ENCODE measurements at places on chromosomes 16 and 17. TPM values are rescaled to one million over a fixed set of nuclear protein-coding genes. Genes with fewer than 3 reads are reported as not detected.

P2RX5 gene
- total RNA-seq: 1.5 TPM

HAP1 gene
- not detected for total RNA-seq

E2F4 gene
- total RNA-seq: 294 TPM

DNA sequence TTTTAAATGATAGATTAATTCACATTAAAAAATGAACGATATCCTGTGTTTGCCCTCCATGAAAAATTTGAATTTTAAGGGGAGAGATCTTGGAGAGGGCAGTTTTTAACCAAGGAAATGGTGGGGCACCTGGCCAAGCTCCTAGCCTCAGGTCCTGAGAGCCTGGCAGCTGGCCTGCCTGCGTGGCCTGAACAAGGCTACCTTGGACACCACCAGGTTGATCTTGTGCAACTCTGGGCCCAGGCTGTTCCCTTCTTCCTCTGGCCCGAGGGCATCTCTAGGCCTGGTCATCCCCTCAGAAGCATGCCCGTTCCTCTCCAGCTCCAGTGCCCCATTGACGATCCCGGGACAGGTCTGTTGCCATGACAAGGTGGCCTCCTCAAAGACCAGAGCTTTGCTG, 33.4 kb upstream of the LONP2 start:
- no peaks in the 10 kb centered on the region for H3K27me3 ChIP-seq
- no peak overlapping the region for H3K4me3 ChIP-seq
- DNase-seq: no peak
- no peak overlapping the region for H3K27ac ChIP-seq

GRCh38 chr17:66959641-66960375, 4.7 kb upstream of the CACNG4 start:
- no peak overlapping the region for H3K27ac ChIP-seq
- H3K4me3 ChIP-seq: no peak overlapping the region
- no peaks in the 10 kb centered on the region for H3K36me3 ChIP-seq

DNA sequence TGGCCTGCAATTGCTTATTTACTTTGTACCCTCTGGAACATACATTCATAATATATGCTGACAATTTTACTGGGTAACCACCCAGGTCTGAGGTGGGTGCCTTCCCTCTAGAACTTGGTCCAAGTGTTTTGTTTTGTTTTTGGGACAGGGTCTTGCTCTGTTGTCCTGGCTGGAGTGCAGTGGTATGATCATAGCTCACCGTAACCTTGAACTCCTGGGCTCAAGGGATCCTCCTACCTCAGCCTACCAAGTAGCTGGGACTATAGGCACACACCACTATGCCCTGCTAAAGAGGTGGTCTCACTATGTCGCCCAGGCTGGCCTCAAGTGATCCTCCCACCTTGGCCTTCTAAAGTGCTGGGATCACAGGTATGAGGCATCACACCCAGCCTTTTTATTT, 11.2 kb upstream of the CTCF start:
- no peaks in the 10 kb centered on the region for H3K27me3 ChIP-seq
- no peak overlapping the region for H3K4me3 ChIP-seq
- no peaks in the 10 kb centered on the region for H3K36me3 ChIP-seq
- no peak for DNase-seq

- no peak overlapping the region for H3K27ac ChIP-seq
- no peaks in the 10 kb centered on the region for H3K27me3 ChIP-seq
- no peaks in the 10 kb centered on the region for H3K4me1 ChIP-seq
- H3K4me3 ChIP-seq: no peak overlapping the region
- no peaks in the 10 kb centered on the region for H3K36me3 ChIP-seq
These were observed 90.3 kb downstream of the KATNIP start for GRCh38 chr16:27640277-27640600.

- H3K4me3 ChIP-seq: peak overlapping the region; percentile 20
- H3K36me3 ChIP-seq: no peaks in the 10 kb centered on the region
- no peaks in the 10 kb centered on the region for H3K4me1 ChIP-seq
- DNase-seq: no peak
- H3K27ac ChIP-seq: no peak overlapping the region
These were observed 1504.5 kb downstream of the CDH11 start for GRCh38 chr16:63617047-63617989.

- H3K4me1 ChIP-seq: no peaks in the 10 kb centered on the region
- H3K4me3 ChIP-seq: no peak overlapping the region
- no peaks in the 10 kb centered on the region for H3K27me3 ChIP-seq
- no peaks in the 10 kb centered on the region for H3K36me3 ChIP-seq
- H3K27ac ChIP-seq: no peak overlapping the region
These were observed 5.7 kb upstream of the CHST4 start for GRCh38 chr16:71520550-71520949.

DNA sequence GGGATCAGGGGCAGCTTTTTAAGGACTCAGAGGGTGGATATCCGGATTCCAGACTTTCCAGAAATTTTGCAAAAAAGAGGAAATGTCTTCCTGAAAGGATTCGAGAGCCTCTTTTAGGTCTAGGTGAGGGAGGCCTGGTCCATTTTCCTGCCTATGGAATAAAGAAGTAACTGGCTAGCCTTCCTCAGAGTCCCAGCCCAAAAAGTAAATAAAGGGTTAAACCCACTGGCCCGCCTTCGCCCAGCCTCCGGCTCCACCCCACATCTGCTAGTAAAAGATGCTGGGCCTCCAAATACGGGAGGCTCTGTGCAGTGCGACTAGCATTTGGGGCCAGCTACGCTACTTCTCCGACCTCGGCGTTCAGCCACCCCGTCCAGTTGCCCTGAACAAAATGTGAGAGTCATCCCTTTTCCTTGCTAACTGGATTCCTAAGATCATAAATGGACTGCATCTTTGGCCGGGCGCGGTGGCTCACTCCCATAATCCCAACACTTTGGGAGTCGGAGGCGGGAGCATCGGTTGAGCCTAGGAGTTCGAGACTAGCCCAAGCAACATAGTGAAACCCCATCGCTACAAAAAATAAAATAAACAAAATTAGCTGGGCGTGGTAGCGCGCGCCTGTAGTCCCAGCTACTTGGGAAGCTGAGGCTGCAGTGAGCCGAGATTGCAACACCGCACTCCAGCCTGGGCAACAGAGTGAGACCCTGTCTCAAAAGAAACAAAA, 824 bp upstream of the MPP2 start:
- peaks cover 12% of the 10 kb centered on the region for H3K4me1 ChIP-seq
- H3K36me3 ChIP-seq: no peaks in the 10 kb centered on the region
- no peaks in the 10 kb centered on the region for H3K27me3 ChIP-seq
- peak; percentile 82 for DNase-seq

DNA sequence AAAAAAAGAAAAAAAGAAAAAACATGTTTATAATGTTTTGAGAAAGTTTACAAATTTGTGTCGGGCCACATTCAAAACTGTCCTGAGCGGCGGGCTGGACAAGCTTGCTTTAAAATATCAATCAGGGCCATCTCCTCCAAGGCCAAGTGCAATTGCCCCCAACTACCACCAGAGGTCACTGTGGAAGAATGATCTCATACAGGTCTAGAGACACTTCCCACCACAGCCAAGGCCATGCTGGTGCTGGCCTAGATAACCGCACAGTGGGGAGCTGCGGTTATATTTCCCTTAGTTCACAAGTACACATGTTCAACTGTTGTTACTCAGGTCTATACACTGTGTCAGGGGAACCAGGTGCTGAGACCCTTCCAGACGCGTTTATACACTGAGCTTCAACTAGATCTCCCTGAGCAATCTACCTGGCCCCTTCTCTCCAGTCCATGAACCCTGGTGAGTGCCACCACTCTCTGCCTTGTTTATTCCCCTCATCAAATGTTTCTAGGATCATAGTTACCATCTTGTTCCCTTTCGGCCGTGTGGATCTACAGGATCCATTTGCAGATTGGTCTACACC, 83.8 kb upstream of the CCL2 start:
- H3K27ac ChIP-seq: no peak overlapping the region
- H3K36me3 ChIP-seq: no peaks in the 10 kb centered on the region
- no peak overlapping the region for H3K4me3 ChIP-seq
- H3K27me3 ChIP-seq: no peaks in the 10 kb centered on the region
- peak; percentile 32 for DNase-seq

DNA sequence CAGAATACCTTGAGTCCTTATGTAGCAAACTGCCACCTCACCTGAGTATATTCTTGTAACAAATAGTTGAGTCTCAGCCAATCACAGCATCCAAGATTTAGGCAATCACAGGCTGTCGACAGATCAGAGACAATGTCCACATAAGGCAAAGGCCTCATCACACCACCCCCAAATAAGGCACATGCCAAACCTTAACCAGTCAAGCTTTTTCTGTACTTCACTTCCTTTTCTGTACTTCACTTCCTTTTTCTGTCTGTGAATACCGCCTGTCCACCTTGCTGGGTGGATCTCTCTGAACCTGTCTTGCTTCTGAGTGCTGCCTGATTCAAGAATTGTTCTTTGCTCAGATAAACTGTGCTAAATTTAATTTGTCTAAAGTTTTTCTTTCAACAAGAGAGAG, 210.4 kb upstream of the N4BP1 start:
- H3K27ac ChIP-seq: no peak overlapping the region
- H3K27me3 ChIP-seq: no peaks in the 10 kb centered on the region
- no peak for DNase-seq
- no peaks in the 10 kb centered on the region for H3K36me3 ChIP-seq
- no peak overlapping the region for H3K4me3 ChIP-seq

GRCh38 chr17:31721291-31722025, 137.6 kb downstream of the COPRS start:
- H3K27ac ChIP-seq: no peak overlapping the region
- H3K4me1 ChIP-seq: no peaks in the 10 kb centered on the region
- no peak for DNase-seq
- no peaks in the 10 kb centered on the region for H3K36me3 ChIP-seq
- H3K27me3 ChIP-seq: no peaks in the 10 kb centered on the region
- H3K4me3 ChIP-seq: no peak overlapping the region

DNA sequence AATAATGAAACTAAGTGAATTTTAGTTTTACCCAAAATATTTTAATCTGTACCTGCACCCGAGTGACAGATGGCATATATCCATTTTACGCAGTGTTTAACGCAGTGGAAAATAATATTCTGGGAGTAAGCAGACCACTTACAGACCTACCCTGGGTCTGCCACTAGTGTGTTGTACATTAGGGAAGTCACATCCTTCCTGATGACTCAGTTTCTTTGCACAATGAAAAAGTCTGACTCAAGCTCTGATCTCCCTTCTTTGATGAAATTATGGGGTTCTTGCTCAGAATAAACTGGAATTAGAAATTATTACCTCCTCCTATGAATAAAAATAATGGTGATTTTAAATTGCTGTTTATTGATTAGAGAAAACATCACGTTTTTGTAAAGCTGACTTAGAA, 123.2 kb upstream of the AXIN2 start:
- no peak overlapping the region for H3K4me3 ChIP-seq
- no peaks in the 10 kb centered on the region for H3K4me1 ChIP-seq
- H3K36me3 ChIP-seq: no peaks in the 10 kb centered on the region
- H3K27ac ChIP-seq: no peak overlapping the region
- no peak for DNase-seq
